ENCODE measurements at places on chromosomes 4 and X.

GRCh38 chr4:123776267-123776666, 379.7 kb downstream of the SPRY1 start:
- no peak overlapping the region for H3K4me3 ChIP-seq
- no peak overlapping the region for H3K27ac ChIP-seq
- no peaks in the 10 kb centered on the region for H3K4me1 ChIP-seq
- no peak for DNase-seq

GRCh38 chr4:102809190-102809589, 18.2 kb downstream of the UBE2D3 start:
- no peaks in the 10 kb centered on the region for H3K27me3 ChIP-seq
- no peaks in the 10 kb centered on the region for H3K36me3 ChIP-seq
- no peak for DNase-seq
- H3K4me3 ChIP-seq = no peak overlapping the region

- no peak for DNase-seq
- no peak overlapping the region for H3K4me3 ChIP-seq
- no peaks in the 10 kb centered on the region for H3K27me3 ChIP-seq
- H3K27ac ChIP-seq = no peak overlapping the region
- no peaks in the 10 kb centered on the region for H3K4me1 ChIP-seq
These were observed 109.4 kb downstream of the STK32B start for GRCh38 chr4:5160668-5161067.

- peak overlapping the region; percentile 78 for H3K27ac ChIP-seq
- H3K27me3 ChIP-seq = no peaks in the 10 kb centered on the region
- H3K4me3 ChIP-seq = no peak overlapping the region
- no peaks in the 10 kb centered on the region for H3K36me3 ChIP-seq
- H3K4me1 ChIP-seq = no peaks in the 10 kb centered on the region
These were observed 230.2 kb upstream of the STK26 start for GRCh38 chrX:131792789-131793462.

DNA sequence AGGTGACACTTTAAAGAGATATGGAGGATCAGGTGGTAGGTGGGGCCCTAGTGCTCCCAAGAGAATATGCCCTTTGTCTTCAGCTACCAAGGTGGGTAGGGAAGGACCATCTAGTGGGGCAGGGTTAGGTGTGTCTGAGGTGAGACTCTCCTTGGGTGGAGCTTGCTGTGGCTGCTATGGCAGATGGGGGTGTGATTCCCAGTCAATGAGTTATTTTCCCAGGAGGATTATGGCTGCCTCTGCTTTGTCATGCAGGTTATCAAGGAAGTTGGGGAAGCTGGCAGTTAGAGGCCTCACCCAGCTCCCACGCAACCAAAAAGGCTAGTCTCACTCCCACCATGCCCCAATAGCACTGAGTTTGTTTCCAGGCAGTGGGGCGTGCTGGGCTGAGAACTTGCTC, 18.0 kb upstream of the SPIN2A start:
- H3K27ac ChIP-seq = peak overlapping the region; percentile 62
- H3K4me1 ChIP-seq = no peaks in the 10 kb centered on the region
- no peaks in the 10 kb centered on the region for H3K27me3 ChIP-seq
- no peaks in the 10 kb centered on the region for H3K36me3 ChIP-seq

GRCh38 chr4:73990988-73991741, 3.2 kb upstream of the PPBP start:
- no peaks in the 10 kb centered on the region for H3K36me3 ChIP-seq
- no peak for DNase-seq
- H3K4me3 ChIP-seq = no peak overlapping the region
- H3K27me3 ChIP-seq = no peaks in the 10 kb centered on the region
- H3K4me1 ChIP-seq = no peaks in the 10 kb centered on the region
